Ureter (tissue), 1 donor: ENCODE measurements at places on chromosomes 5 and 9. TPM values are rescaled to one million over a fixed set of nuclear protein-coding genes. Genes with fewer than 3 reads are reported as not detected.
A peak's percentile ranks its signal among the peaks of the same experiment; 100 is the strongest.

DNA sequence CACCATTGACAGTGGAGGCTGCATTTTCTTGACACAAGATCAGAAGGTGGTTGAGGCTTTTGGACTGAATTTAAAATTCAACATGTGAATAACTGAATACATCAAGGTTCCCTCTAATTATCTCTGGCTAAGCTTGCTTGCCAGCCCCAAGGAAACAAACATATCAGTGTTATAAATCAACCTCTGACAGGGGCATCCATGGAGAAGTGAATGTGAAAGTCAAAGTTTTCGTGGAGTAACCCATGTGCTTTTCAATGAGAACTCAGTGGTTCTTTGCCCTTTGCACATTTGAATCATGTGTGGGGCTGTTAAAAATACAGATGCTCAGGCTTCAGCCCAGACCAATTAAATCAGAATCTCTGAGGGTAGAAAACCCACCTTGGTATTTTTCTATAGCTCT lies 128.9 kb downstream of the LRRC70 start:
- no peak for DNase-seq

DNA sequence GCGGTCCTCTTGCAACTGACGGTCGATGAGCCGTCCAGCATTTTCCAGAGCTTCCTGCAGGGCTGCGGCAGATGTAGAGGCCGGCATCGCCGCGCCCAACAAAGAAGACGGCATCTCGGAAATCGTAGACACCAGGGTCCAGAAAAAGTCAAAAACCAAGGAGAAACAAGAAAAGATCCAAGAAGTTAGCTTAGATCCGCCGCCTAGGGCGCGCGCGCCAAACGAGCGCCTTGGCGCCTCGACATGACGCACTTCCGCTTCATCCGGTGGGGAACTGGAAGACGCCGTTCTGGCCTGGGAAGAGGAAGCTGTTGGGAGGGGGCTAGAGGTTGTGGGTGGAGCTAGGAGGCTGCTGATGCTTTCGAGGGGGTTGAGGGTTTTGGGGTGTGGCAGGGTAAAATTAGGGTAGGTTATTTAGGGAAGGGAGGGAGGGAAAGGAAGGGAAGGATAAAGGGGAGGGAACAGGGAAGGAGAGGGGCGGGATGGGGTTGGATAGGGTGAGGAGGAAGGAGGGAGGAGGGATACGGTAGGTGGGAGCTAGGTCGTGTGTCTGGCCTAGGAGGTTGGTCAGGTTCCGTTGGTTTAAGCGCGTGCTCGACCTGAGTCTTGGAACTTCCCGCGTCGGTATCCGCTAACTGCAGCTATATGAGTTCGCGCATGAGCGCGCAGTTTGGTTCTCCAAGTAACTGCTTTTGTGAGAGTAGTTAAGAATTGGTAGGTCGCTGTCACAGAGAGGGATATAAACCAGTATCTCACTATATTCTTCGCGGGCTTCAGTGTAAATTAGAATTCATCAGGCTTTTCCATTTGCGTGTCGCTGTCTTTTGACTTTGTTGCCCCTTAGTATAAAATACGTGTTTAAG lies at the start of gene NUP155:
Gene NUP155, minus strand, starts transcription at position 243 of the 863 bp plus-strand sequence. Its CDS starts 129 bp downstream, at position 114.
- peak; percentile 93 for DNase-seq

DNA sequence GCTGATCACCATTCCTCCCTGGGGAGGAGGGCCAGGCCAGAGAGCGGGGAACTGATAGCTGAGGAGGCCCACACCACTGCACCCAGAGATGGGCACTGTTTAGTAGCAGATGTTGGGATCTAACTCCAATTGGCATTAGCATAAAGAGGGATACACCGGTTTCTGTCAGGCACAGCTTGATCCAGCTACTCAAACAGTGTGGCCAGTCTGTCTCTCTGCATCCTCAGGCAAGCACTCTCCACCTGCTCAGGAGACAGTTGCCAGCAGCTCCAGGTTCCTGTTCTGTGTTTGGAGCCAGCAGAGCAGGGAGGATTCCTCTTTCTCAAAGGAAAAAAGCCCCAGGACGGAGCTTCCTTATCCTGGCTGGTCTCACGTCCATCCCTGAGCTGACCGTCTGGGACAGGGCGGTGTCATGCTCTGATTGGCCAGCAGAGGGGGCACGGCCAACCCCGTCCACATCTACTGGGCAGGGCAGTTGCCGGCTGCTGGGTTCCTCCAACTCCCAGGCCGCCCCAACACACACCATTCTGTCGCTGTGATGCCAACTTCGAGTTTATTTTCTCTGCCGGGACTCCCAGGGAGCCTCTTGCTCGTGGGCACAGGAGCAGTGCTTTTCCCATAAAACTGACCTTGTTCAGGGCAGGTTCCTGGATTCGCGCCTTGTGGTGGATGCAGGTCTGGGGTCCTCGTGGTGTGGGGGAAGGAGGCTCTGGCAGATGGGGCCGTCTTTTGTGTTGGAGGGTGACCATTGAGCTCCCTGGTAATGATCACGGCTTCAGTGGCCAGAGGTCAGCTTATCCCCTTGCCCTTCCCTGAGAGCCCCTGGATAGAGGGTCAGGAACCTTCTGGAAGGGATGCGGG lies 47.9 kb downstream of the COL5A1 start:
- peak; percentile 72 for DNase-seq

DNA sequence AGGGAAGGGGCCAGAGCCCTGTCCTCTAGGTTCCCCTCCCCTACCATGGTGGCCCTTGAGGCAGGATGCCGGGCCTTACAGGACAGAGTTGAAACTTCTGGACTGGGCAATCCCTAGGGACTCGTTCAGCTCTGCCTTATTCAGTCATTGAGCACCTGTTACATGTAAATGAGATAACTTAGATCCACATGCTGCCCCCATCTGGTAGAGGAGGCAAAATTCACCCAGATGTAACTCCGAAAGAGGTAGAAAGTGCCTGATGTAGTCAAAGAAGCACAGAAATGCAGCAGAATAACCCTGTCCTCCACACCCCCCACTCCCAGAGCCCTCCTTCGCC lies 1.5 kb downstream of the GGTA1 start:
- peak; percentile 76 for DNase-seq

GRCh38 chr5:96146675-96147074 lies 185.0 kb upstream of the ELL2 start:
- no peak for DNase-seq

DNA sequence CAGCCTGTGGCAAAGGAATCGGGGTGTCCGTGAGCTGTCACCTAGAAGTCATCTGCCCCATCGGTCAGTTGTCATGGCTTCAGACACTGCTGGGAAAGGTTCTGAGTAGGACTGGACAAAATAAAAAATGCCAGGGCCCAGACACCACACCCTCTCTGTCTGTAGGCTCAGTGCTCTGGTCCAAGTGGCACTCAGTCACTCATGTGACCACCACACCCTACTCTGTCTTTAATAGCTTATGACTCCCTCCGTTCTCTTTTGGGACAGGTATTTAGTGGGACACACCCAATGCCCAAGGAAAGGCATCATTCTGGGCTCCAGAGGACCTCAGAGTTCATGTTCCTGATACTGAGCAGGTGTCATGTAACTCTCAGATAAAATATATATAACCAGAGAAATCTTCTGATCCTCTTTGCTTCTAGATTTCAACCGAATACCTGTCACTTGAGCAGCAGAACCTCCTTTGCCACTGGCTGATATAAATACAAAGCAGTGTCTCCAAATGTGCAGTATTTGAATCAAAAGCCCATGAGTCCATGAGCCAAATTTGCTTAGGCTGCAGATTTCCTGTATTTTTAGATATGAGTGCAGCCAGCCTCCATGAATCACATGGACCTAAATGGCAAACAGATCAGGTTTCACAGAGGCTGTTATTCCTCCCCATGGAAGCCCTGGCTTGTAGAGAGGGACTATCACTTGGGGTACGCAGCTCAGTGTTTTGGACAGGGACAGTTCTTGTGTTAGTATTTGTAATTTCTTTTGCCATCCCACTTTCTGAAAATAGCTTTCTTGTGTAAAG lies 272.0 kb downstream of the ARHGAP26 start:
- DNase-seq = no peak

- DNase-seq = no peak
Observed at GRCh38 chr5:138663009-138663408, 87.8 kb upstream of the HSPA9 start.

DNA sequence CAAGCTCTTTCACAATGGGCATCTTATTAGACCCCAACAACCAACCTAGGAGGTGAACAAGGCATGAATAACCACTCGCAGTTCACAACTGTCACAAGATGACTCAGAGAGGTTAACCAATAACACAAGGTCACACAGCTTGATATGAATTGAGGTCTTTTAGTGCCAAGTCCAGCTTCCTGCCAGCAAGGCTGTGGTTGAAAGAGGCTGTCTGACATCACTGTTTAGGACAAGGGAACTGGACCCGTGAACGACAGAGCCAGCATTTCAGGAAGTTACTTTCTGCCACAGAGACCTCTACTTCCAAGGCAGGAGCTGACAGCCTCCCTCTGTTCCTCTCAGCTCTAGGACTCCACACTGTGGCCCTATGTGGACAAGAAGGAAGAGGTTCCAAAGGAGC lies 53.4 kb upstream of the ALDH1B1 start:
- DNase-seq = no peak

GRCh38 chr5:161713042-161713441 lies 27.5 kb downstream of the GABRA6 start:
- no peak for DNase-seq

Gene IL5
- total RNA-seq = not detected

Gene PAEP
- total RNA-seq = not detected

Gene GPR151
- not detected for total RNA-seq

Gene ANXA1
- 175 TPM for total RNA-seq

Gene ECSCR
- 31.1 TPM for total RNA-seq

Gene ACOT12
- total RNA-seq = not detected
